ENCODE measurements at places on chromosomes 5 and 9.

DNA sequence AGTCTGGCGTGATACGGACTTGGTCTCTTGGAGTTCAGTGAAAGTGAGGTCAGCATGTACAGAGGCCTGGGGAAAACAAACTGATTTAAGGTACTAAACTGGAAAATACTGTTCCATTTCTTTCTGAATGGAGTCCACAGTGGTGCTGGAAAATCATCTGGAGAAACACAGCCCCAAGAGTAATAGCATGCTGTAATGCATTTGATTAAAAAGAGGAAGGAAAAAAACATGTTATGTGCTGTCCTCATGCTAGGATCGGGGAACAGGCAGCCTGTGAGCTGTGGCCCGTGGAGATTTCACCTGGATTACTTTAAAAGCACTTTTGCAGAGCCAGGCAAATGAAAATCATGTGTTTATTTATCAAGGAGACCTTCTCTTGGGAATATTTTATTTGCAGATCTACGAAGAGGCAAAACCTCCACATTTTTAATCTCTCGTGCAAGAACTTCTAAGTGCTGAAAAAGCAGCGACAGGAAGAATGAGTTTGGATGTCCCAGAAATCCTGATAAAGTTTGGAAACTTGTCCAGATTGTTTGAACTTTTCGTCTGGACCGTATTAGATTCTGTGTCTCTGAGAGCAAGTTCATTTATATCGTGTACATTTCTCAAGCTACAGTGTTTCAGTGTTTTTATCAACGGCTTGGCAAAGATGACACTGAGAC is 228.8 kb downstream of the GAS1 start:
- DNase-seq, result no peak
- H3K36me3 ChIP-seq, result no peaks in the 10 kb centered on the region
- H3K4me3 ChIP-seq, result no peak overlapping the region
- H3K27me3 ChIP-seq, result peaks cover 3% of the 10 kb centered on the region
- no peak overlapping the region for H3K27ac ChIP-seq

DNA sequence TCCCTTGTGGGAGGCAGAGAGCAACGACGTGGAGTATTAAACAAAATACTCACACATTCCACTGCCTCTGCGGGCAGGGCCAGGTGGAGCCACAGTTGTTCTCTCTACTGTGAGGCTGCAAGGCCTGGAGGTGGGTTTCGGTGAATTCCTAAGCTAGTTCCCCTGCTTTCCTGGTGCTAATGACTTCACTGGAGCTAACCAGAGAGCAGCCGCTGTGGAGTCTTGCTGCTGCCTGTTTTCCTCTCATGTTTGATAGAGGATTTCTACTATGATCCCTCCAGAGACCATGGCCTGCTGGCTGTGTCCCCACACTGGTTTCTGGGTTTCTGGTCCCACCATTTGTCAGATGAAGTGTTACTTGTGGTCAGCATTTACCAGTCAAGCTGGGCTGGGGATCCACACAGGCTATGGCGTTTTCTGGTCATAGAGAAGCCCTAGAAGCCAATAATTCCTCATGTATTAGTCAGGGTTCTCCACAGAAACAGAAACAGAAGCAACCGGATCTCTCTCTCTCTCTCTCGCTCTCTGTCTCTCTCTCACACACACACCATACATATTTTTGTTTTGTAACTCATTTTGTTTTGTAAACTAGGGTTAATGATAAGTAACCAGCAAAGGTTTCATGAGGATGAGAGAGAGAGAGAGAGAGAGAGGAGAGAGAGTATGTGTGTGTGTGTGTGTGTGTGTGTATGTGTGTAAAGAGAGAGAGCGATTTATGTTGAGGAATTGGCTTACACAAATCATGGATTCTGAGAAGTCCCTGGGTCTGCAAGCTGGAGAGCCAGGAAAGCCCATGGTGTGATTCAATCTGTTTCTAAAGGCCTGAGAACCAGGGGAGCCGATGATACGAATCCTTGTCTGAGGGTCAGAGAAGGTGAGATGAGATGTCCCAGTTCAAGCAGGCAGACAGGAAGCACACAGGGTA is 403.0 kb downstream of the GADD45G start:
- no peak overlapping the region for H3K27ac ChIP-seq
- no peak for DNase-seq
- H3K27me3 ChIP-seq, result no peaks in the 10 kb centered on the region

- H3K4me1 ChIP-seq, result no peaks in the 10 kb centered on the region
- DNase-seq, result no peak
- no peaks in the 10 kb centered on the region for H3K36me3 ChIP-seq
- no peak overlapping the region for H3K4me3 ChIP-seq
- H3K27me3 ChIP-seq, result peaks cover 18% of the 10 kb centered on the region
These were observed 257.5 kb downstream of the NSG2 start for GRCh38 chr5:174303035-174303434.

- H3K4me1 ChIP-seq, result no peaks in the 10 kb centered on the region
- DNase-seq, result no peak
- H3K27ac ChIP-seq, result no peak overlapping the region
- peaks cover 7% of the 10 kb centered on the region for H3K27me3 ChIP-seq
- no peak overlapping the region for H3K4me3 ChIP-seq
- H3K36me3 ChIP-seq, result peaks cover 63% of the 10 kb centered on the region
These were observed 213.5 kb downstream of the FOXD4L6 start for GRCh38 chr9:40914772-40915659.

GRCh38 chr5:164353155-164353554 is 847.7 kb downstream of the MAT2B start:
- no peak for DNase-seq
- no peaks in the 10 kb centered on the region for H3K4me1 ChIP-seq
- no peaks in the 10 kb centered on the region for H3K36me3 ChIP-seq
- H3K27me3 ChIP-seq, result no peaks in the 10 kb centered on the region
- no peak overlapping the region for H3K27ac ChIP-seq
- no peak overlapping the region for H3K4me3 ChIP-seq

- H3K27ac ChIP-seq, result no peak overlapping the region
- no peak overlapping the region for H3K4me3 ChIP-seq
- DNase-seq, result no peak
- peaks cover 32% of the 10 kb centered on the region for H3K27me3 ChIP-seq
- H3K4me1 ChIP-seq, result no peaks in the 10 kb centered on the region
- no peaks in the 10 kb centered on the region for H3K36me3 ChIP-seq
These were observed 179.0 kb downstream of the ROR2 start for GRCh38 chr9:91771027-91771426.

- peaks cover 37% of the 10 kb centered on the region for H3K36me3 ChIP-seq
- DNase-seq, result no peak
- peaks cover 12% of the 10 kb centered on the region for H3K4me1 ChIP-seq
These were observed 35.1 kb downstream of the SH3GLB2 start for GRCh38 chr9:128992995-128993394.

- peaks cover 8% of the 10 kb centered on the region for H3K4me1 ChIP-seq
- no peak overlapping the region for H3K27ac ChIP-seq
- DNase-seq, result no peak
- no peaks in the 10 kb centered on the region for H3K27me3 ChIP-seq
These were observed 644 bp downstream of the IER5L start for GRCh38 chr9:129177443-129177790.

- no peak overlapping the region for H3K27ac ChIP-seq
- H3K36me3 ChIP-seq, result peaks cover 41% of the 10 kb centered on the region
These were observed 16.3 kb downstream of the FBXW11 start for GRCh38 chr5:171989946-171990712.

DNA sequence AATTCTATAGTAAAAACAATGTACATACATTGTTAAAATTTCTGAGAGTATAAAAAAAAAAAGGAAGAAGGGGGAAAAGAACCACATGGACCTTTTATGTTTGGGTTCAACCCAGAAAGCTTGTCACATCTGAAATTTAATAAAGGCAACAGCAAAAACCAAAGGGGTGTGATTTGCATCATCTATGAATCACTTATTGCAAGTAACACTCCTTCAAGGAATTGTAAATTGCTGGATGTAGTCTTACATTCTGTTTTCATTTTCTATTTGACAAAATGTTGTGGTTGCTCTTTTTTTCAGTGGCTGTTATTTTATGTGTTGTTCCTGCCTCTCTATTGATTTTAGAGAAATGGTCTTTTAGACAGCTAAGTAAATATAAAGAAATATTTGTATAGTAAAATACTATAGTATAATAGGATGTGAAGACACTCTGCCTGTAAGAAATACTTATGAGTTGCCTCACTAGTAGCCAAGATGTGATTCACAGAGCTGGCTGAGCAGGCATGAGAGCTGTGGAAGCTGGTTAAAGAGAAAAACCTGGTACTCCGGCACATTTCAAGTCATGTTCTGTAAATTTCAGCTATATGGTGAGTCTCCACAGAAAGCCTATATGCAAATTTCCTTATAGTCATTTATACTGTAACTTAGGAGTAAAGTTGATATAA is 131.1 kb upstream of the CNTLN start:
- no peak for DNase-seq
- H3K36me3 ChIP-seq, result no peaks in the 10 kb centered on the region
- no peaks in the 10 kb centered on the region for H3K4me1 ChIP-seq
- no peak overlapping the region for H3K4me3 ChIP-seq
- no peaks in the 10 kb centered on the region for H3K27me3 ChIP-seq

DNA sequence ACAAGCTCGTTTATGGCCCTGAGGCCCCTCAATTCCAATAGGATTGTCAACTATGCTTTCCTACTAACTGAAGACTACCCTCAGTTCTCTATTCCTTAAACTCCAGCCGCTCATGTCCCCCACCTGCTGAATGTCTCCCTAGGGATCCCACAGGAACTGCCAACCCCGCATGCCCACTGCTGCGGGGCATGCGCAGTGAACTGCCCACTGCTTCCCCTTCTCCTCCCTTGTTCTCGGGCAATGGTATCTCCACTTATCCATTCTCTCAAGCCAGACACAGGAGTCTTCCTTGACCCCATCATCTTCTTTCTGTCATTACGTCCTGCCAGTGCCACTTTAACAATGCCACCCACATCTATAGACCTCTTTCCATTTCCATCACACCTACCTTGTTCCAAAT is 90.0 kb downstream of the FGF18 start:
- no peaks in the 10 kb centered on the region for H3K4me1 ChIP-seq
- H3K27me3 ChIP-seq, result peaks cover 5% of the 10 kb centered on the region
- H3K36me3 ChIP-seq, result no peaks in the 10 kb centered on the region

DNA sequence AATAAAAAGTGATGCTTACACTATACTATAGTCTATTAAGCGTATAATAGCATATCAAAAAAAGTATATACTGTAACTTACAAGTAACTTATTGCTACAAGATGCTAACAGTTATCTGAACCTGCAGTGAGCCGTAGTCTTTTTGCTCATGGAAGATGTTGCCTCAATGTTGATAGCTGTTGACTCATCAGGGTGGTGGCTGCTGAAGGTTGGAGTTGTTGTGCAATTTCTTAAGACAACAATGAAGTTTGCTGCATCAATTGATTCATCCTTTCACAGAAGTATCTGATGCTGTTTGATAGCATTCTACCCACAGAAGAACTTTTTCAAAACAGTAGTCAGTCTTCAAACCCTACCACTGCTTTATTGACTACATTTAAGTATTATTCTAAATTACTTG is 7.8 kb upstream of the C9orf40 start:
- DNase-seq, result no peak
- no peaks in the 10 kb centered on the region for H3K27me3 ChIP-seq
- H3K36me3 ChIP-seq, result peaks cover 33% of the 10 kb centered on the region
- H3K4me3 ChIP-seq, result no peak overlapping the region

- H3K4me3 ChIP-seq, result no peak overlapping the region
- H3K36me3 ChIP-seq, result peaks cover 8% of the 10 kb centered on the region
- H3K4me1 ChIP-seq, result peaks cover 35% of the 10 kb centered on the region
- no peaks in the 10 kb centered on the region for H3K27me3 ChIP-seq
These were observed 33.1 kb downstream of the GRAMD2B start for GRCh38 chr5:126456217-126456820.

DNA sequence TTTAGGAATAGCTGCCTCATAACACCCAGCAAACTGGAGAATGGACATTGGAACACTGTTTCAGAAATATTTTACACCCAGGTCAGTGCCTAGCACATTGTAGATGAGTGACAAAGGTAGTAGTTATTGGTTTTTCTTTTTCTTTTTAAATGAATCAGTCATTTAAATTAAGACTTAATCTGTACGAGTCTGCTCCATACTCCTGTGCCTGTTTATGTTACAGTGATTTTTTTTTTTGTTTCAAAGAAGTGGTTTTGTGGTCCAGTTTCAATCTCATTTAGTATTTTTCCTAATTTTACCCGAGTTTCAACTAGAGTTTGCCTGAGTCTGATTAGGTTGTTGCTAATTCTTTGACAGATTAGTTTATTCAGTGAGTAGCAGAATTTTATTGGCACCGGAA is 16.2 kb downstream of the LMNB1 start:
- peaks cover 29% of the 10 kb centered on the region for H3K36me3 ChIP-seq
- no peak overlapping the region for H3K27ac ChIP-seq
- no peak for DNase-seq
- no peak overlapping the region for H3K4me3 ChIP-seq

- no peak for DNase-seq
- H3K36me3 ChIP-seq, result no peaks in the 10 kb centered on the region
- no peak overlapping the region for H3K27ac ChIP-seq
- H3K27me3 ChIP-seq, result peaks cover 8% of the 10 kb centered on the region
These were observed 368.7 kb downstream of the EFNA5 start for GRCh38 chr5:107301999-107302398.

GRCh38 chr5:155389498-155389897 is 375.9 kb downstream of the KIF4B start:
- no peak overlapping the region for H3K4me3 ChIP-seq
- no peak for DNase-seq
- no peak overlapping the region for H3K27ac ChIP-seq

DNA sequence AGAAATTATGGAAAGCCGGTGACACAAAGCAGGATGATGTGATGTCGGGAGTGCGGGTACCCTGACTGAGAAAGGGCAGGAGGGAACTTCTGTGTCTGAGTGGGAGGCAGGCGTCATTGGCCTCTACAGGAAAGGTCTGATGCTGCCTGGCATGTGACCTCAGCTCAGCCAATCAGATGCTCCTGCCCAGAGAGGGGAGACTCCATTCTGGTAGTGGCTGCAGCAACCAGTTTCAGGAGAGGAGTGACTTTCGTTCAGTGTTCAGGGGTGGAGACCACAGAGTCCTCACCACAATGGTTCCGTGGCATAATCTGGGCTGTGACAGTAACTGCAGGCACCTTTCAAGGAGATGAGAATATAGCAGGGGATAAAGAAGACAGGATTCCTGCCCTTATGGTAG is 6.7 kb upstream of the SFXN1 start:
- H3K4me1 ChIP-seq, result peaks cover 19% of the 10 kb centered on the region
- H3K36me3 ChIP-seq, result no peaks in the 10 kb centered on the region
- no peak overlapping the region for H3K4me3 ChIP-seq
- no peak overlapping the region for H3K27ac ChIP-seq
- H3K27me3 ChIP-seq, result no peaks in the 10 kb centered on the region
- peak; percentile 48 for DNase-seq

- H3K27ac ChIP-seq, result no peak overlapping the region
- no peak overlapping the region for H3K4me3 ChIP-seq
- DNase-seq, result no peak
- no peaks in the 10 kb centered on the region for H3K36me3 ChIP-seq
These were observed 77.1 kb downstream of the NTNG2 start for GRCh38 chr9:132238992-132239391.

DNA sequence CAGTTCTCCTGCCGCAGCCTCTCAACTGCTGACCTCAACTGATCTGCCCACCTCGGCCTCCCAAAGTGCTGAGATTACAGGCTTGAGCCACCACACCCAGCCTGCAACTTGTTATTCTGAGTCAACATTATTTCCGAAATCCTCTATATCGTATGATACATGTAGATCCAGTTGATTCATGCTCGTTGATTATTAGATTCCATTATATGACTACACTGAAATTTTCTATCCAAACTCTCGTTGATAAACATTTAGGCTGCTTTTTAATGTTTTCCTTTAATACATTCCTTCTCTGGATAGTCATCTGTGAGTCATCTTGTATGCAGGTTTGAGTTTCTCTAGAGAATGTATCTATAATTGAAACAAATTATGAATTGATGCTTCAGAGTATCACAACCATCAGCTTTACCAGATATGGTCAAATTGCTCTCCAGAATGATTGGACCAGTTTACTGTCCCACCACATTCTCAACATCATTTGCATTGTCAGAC is 4.1 kb downstream of the CDK7 start:
- H3K4me1 ChIP-seq, result peaks cover 50% of the 10 kb centered on the region
- H3K4me3 ChIP-seq, result no peak overlapping the region
- peaks cover 36% of the 10 kb centered on the region for H3K36me3 ChIP-seq

Measured in activated naive CD4-positive, alpha-beta T cell treated with anti-CD3 and anti-CD28 coated beads for 36 hours (primary cell).